ENCODE measurements at places on chromosomes 3 and 15. TPM values are rescaled to one million over a fixed set of nuclear protein-coding genes. Genes with fewer than 3 reads are reported as not detected.
A peak's percentile ranks its signal among the peaks of the same experiment; 100 is the strongest.

GRCh38 chr15:85865070-85865684 is 70.5 kb upstream of the KLHL25 start:
- H3K4me1 ChIP-seq, result no peaks in the 10 kb centered on the region
- DNase-seq, result peak; percentile 38
- H3K27ac ChIP-seq, result no peak overlapping the region
- no peaks in the 10 kb centered on the region for H3K36me3 ChIP-seq

- no peak overlapping the region for H3K4me3 ChIP-seq
- H3K27me3 ChIP-seq, result no peaks in the 10 kb centered on the region
- no peak for DNase-seq
- H3K36me3 ChIP-seq, result no peaks in the 10 kb centered on the region
- H3K27ac ChIP-seq, result peak overlapping the region; percentile 29
- H3K4me1 ChIP-seq, result peaks cover 11% of the 10 kb centered on the region
Observed at GRCh38 chr3:29977360-29977759, 629.0 kb upstream of the TGFBR2 start.

GRCh38 chr15:45205192-45205591 is 17.4 kb upstream of the SHF start:
- H3K27ac ChIP-seq, result no peak overlapping the region
- no peak overlapping the region for H3K4me3 ChIP-seq
- DNase-seq, result peak; percentile 33

TMEM62 gene
- 10.4 TPM for polyA plus RNA-seq

- H3K4me3 ChIP-seq, result no peak overlapping the region
- no peaks in the 10 kb centered on the region for H3K36me3 ChIP-seq
- DNase-seq, result peak; percentile 42
- no peaks in the 10 kb centered on the region for H3K4me1 ChIP-seq
- H3K27me3 ChIP-seq, result no peaks in the 10 kb centered on the region
- H3K27ac ChIP-seq, result no peak overlapping the region
Observed at GRCh38 chr3:11944052-11944673, 60.0 kb upstream of the SYN2 start.

SNTN gene
- not detected for polyA plus RNA-seq

DNA sequence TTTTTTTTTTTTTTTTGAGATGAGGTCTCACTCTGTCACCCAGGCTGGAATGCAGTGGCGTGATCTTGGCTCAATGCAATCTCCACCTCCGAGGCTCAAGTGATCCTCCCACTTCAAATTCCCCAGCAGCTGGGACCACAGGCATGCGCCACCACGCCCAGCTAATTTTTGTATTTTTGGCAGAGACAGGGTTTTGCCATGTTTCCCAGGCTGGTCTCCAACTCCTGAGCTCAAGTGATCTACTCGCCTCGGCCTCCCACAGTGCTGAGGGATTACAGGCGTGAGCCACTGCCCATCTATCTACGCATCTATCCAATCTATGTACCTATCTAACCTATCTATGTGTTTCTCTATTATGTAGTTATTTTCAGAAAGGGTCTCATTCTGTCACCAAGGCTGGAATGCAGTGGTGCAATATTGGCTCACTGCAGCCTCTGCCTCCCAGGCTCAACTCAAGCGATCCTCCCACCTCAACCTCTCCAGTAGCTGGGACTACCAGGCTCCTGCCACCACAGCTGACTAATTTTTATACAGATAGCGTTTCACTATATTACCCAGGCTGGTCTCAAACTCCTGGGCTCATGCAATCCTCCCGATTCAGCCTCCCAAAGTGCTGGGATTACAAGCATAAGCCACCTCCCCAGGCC is 20.2 kb upstream of the GPX1 start:
- no peak overlapping the region for H3K4me3 ChIP-seq
- no peaks in the 10 kb centered on the region for H3K4me1 ChIP-seq

GRCh38 chr3:172279191-172279640 is 169.0 kb downstream of the GHSR start:
- H3K4me1 ChIP-seq, result no peaks in the 10 kb centered on the region
- no peak for DNase-seq

WDR72 gene
- polyA plus RNA-seq, result not detected

DNA sequence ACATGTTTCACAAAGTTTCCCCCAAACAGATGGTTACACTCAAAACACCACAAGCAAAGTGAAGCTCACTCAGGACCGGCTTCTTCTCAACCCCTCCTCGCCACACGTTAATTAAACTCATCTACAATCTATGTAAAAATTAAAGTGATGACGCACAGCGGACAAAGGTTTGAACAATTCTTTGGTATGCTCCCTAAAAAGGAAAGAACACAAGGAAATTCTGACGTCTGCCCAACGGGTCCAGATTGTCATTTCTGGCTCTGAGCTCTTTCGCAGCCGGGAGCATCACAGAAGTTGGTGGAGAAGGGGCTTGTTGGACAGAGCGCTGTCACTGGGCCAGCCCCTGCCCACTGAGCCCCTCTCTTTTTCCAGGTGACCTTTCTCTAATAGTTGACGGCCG is 173.7 kb upstream of the CHRNA7 start:
- no peaks in the 10 kb centered on the region for H3K36me3 ChIP-seq
- no peak for DNase-seq
- no peaks in the 10 kb centered on the region for H3K27me3 ChIP-seq
- no peaks in the 10 kb centered on the region for H3K4me1 ChIP-seq
- no peak overlapping the region for H3K4me3 ChIP-seq

DNA sequence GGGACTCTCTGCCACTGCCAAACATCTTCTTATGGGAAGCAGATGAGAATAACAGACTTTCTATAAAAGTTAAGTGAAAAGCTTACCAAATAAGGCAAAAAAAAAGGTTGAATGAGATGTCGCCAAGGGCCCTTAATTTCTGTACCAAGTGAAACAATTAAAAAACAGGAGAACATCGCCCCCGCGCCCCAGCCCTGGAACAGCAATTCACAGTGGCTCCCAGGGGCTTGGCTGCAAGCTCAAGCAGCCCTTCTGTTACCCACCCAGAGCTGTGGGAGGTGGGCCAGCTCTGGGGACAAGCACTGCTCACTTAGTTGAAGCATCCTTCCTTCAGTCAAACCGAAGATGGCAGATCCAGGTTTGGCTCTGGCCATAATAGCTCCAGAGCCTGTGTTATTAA is 208.0 kb downstream of the ERC2 start:
- no peak overlapping the region for H3K27ac ChIP-seq
- H3K36me3 ChIP-seq, result no peaks in the 10 kb centered on the region
- DNase-seq, result no peak
- no peak overlapping the region for H3K4me3 ChIP-seq
- H3K27me3 ChIP-seq, result no peaks in the 10 kb centered on the region
- no peaks in the 10 kb centered on the region for H3K4me1 ChIP-seq

TPRG1 gene
- polyA plus RNA-seq, result 0.49 TPM

DNA sequence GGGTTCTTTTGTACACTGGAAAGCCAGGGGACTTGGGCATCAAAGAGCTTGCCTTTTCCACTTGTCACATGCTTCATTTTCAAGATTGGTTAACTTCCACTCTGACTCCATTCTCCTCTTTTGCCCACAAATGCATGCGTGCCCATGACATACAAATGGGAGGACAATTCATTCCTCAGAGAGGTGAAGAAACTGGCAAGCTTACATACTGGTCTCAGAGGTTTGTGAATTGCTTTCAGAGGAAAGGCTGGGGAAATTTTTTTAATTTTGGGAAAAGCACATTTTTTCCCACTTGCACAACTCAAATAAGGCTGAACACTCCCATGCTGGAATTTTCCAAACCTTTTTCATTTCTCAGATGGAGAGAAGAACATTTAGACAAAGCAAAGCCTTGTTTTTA is 20.9 kb upstream of the AMOTL2 start:
- H3K27ac ChIP-seq, result no peak overlapping the region
- H3K4me1 ChIP-seq, result no peaks in the 10 kb centered on the region
- no peaks in the 10 kb centered on the region for H3K36me3 ChIP-seq
- no peak overlapping the region for H3K4me3 ChIP-seq
- DNase-seq, result no peak
- peaks cover 21% of the 10 kb centered on the region for H3K27me3 ChIP-seq

DNA sequence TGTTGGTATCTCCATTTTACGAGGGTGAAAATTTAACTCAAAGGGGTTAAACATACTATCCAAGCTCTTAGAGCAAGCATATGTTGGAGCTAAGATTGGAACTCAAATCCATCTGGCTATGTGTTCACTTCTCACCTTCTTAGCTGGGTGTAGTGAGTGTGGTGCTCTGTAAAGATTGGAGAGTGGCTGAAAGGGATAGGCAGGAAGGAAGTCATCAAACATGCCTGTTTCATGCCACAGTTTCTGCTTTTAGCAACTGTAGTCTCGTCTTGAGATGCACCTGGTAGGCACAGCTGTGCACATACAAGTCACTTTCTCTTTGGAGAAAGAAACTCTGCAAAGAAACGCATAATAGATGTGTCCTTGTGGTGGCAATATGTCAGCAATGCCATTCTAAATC is 189.1 kb upstream of the MDFIC2 start:
- H3K27ac ChIP-seq, result no peak overlapping the region
- H3K36me3 ChIP-seq, result no peaks in the 10 kb centered on the region
- peaks cover 3% of the 10 kb centered on the region for H3K27me3 ChIP-seq
- H3K4me1 ChIP-seq, result no peaks in the 10 kb centered on the region
- no peak overlapping the region for H3K4me3 ChIP-seq
- DNase-seq, result no peak

GCSAM gene
- polyA plus RNA-seq, result not detected

DNA sequence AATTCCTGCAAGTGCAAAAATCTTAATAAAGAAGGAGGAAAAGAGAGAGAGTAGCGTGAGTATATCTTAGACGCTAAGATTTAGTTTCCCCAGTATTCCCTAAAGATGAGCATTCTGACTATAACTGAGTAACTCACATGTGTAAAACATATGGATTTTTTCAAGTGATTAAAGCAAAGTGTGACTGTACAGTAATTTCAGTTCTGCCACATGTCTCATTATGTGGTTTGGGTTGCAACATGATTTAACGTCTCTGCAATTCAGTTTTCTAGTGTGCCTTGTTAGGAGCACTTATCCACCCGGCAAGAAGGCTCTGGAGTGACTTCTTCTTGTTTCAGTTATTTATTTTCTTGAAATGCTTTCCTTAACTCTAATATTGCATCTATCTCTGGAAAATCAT is 514.1 kb downstream of the ROBO1 start:
- no peaks in the 10 kb centered on the region for H3K36me3 ChIP-seq
- no peaks in the 10 kb centered on the region for H3K27me3 ChIP-seq
- no peak overlapping the region for H3K27ac ChIP-seq
- no peak overlapping the region for H3K4me3 ChIP-seq

DNA sequence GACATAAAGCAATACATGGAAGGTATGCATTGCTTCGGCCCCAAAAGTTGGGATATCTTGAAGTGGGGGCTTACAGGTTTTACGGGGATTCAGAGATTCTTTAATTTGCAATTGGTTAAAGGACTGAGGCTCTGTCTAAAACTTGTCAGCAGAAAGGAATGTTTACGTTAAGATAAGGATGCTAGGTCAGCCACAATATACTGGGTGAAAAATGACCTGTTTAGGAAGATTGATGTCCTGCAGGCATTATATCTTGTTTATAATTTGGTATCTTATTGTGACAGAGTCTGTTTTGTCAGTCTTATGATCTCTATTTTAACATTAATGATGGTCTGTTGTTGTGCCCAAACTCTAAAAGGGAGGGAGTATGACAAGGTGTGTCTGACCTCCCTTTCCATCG is 15.3 kb upstream of the CCNDBP1 start:
- peak; percentile 42 for DNase-seq
- peaks cover 13% of the 10 kb centered on the region for H3K4me1 ChIP-seq
- H3K36me3 ChIP-seq, result no peaks in the 10 kb centered on the region
- H3K27me3 ChIP-seq, result no peaks in the 10 kb centered on the region

GRCh38 chr3:110789315-110789714 is 282.3 kb upstream of the NECTIN3 start:
- no peak overlapping the region for H3K27ac ChIP-seq
- DNase-seq, result no peak
- H3K4me3 ChIP-seq, result no peak overlapping the region
- H3K4me1 ChIP-seq, result no peaks in the 10 kb centered on the region

DNA sequence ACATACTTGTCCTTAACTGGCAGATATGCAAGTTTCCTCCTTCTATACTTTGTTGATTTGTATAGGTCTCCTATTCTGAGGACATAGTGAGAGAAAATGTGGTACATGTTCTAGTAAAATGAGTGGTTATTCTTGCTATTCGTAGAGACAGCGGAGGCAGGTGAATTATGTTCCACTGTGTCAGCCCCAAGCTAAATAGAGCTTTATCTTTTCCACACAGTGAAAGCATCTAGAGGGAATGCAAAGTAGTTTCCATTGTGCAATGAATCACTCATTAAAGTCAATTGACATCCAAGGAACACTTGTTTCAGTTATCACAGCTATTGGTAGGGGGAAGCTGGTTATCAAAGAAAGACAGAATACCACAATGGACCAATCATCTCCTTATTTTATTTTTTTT is 262.4 kb downstream of the NLGN1 start:
- H3K4me1 ChIP-seq, result peaks cover 3% of the 10 kb centered on the region
- H3K4me3 ChIP-seq, result no peak overlapping the region
- H3K27ac ChIP-seq, result no peak overlapping the region
- DNase-seq, result no peak

DNA sequence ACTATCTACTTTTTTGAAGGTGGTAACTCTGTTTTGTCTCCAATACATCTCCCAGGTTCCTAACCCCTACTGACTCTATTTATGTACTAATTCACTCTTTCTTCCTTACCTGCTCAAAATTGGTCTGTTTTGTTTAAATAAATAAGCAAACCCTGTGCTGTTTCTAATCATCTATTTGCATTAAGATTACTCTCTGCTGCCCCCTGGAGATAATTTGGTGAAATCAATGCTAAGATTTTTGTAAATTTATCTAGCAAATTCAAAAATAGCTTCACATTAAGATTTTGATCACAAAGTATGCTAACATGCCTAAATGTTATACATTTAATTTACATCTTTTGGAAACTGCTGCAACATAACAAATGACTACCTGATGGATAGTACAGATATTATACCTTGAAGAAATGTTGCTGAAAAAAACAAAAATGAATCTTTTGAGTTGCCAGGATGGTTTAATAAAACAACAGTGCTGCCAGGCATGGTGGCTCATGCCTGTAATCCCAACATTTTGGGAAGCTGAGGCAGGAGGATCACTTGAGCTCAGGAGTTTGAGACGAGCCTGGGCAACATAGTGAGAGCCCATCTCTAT is 4.4 kb upstream of the CD200R1 start:
- no peak overlapping the region for H3K27ac ChIP-seq
- peaks cover 3% of the 10 kb centered on the region for H3K27me3 ChIP-seq
- no peaks in the 10 kb centered on the region for H3K4me1 ChIP-seq
- DNase-seq, result peak; percentile 48
- no peaks in the 10 kb centered on the region for H3K36me3 ChIP-seq

SHC4 gene
- 0.10 TPM for polyA plus RNA-seq

CLDN1 gene
- 0.16 TPM for polyA plus RNA-seq

DNA sequence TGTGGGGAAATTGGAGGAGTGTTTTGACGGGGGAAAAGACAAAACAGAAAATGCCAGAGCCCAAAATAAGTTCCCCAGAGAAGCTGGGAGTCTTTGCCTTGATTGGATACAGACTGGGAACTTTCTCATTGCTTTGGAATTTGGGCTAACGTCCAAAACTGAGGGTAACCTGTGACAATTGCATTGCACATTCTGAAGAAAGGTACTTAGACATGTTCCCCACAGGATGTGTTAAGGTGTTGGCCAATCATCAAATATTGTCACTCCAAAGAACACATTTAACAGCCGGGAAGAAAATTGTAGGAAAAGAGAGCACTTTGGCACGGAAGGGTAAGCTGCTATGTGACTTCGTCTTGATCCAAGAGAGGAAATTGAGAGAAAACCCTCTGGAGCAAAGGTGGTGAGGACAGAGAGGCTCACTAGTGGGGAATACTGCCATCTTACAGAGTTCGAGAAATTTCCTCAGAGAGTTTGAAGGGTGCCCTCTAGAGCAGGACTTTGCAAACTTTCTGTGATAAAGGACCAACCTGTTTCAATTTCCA is 619.5 kb upstream of the TBL1XR1 start:
- DNase-seq, result peak; percentile 62
- no peak overlapping the region for H3K4me3 ChIP-seq
- peaks cover 18% of the 10 kb centered on the region for H3K4me1 ChIP-seq
- no peaks in the 10 kb centered on the region for H3K36me3 ChIP-seq
- no peak overlapping the region for H3K27ac ChIP-seq
